NCI-H1417 treated with DMSO at 0.1 percent for 48 hours (cell line): ENCODE measurements at places on chromosomes 5 and 9.

DNA sequence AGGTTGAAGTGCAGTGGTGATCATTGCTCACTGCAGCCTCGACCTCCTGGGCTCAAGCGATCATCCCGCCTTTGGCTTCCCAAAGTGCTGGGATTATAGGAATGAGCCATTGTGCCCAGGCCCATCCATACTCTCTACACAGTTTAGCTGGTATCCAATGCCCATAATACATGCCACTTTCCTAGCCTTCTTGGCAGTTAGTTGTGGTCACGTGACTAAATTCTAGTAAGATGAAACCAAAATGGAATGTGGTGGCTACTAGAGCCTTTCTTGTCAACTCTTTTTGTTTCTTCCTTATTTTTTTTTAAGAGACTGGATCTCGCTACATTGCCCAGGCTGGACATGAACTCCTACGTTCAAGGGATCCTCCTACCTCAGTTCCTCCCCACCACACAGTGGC, 15.3 kb upstream of the KIF27 start:
- DNase-seq: no peak

- DNase-seq: no peak
Measured at GRCh38 chr9:9108641-9109040, 1309.1 kb upstream of the DMAC1 start.

DNA sequence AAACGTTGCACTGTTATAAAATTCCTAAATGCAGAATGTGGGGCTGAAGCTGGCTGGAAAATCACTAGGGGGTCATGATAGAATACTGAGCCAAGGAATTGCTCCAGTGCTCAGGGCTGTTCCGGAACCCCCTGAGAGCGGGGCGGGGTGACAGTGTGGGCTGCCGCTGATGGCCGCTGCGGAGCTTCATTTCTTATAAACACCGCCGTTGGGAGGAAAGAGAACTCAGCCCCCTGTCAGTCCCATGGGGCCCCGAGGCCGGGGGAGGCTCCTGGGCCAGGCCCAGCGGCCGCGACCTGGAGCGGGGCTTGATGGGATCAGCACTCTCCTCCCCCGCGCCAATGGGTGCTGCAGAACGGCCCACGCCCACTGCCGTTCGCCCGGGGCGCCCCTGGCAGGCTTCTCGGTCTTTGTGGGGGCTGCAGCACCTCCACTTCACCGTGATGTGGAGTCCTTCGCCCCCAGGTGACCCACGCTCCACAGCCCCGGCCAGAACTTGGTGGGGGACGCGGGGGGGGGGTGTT, 5.2 kb upstream of the IRF1 start:
- no peak for DNase-seq

GRCh38 chr9:75131700-75132099, 43.4 kb downstream of the OSTF1 start:
- DNase-seq: no peak

DNA sequence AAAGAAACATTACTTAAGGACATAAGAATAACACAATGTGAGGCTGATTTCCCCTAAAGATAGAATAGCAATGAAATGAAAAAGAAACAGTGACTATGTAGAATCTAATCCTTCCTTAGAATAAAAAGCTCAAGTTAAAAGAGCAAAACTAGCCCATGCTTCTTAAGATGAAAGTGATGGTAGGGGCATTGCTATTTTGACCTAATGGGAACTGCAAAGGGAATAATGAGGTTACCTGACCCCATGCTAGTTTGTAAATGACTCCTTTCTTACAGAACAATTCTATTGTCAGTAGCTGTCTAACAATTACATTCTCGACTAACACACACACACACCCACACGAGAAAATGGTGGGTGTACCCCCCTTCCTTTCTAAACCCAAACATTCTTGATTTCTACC, 575.8 kb downstream of the CSNK1G3 start:
- no peak for DNase-seq

- no peak for DNase-seq
Measured at GRCh38 chr5:172932313-172933017, 26.8 kb upstream of the RPL26L1 start.

DNA sequence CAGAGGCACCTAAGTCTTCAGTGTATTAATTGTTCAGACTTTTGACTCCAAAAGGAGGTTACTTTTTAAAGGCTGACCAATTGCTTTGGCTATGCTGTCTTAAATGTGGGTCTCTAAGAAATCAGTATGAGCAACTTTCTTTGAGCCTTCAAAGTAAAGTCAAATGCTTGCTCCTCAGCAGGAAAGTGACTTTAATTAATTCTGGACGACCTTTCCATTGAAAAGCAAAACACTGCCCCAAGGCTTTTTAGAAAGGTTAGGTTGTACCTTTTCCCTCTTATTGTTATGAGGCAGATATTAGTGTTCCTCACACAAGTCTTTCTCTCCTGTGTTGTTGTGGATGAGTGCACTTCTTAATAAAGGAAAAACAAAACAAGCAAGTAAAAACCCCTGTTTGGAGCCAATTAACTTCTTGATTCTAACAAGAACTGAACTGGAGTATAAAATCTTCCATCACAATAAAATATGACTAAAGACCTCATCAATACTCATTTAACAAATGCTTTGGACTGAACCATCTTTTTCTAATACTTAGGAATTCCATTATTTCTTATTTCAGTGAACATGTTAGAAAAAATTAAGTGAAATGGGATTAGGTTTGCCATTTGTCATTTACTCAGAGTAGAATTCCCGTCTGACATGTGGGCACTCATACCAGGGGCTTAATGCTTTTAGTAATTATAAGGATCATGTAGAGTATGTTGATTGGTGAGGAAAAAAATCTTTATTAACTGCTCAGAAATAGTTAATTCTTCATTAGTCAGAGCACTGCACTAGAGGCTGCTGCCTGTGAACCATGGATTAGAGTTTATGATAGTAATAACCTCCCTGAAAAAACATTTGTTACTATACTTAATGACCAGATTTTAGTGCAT, 159.1 kb upstream of the ZNF608 start:
- no peak for DNase-seq

- DNase-seq: no peak
Measured at GRCh38 chr9:8815931-8816330, 1016.4 kb upstream of the DMAC1 start.

- no peak for DNase-seq
Measured at GRCh38 chr9:97387936-97388684, 23.8 kb upstream of the TDRD7 start.

DNA sequence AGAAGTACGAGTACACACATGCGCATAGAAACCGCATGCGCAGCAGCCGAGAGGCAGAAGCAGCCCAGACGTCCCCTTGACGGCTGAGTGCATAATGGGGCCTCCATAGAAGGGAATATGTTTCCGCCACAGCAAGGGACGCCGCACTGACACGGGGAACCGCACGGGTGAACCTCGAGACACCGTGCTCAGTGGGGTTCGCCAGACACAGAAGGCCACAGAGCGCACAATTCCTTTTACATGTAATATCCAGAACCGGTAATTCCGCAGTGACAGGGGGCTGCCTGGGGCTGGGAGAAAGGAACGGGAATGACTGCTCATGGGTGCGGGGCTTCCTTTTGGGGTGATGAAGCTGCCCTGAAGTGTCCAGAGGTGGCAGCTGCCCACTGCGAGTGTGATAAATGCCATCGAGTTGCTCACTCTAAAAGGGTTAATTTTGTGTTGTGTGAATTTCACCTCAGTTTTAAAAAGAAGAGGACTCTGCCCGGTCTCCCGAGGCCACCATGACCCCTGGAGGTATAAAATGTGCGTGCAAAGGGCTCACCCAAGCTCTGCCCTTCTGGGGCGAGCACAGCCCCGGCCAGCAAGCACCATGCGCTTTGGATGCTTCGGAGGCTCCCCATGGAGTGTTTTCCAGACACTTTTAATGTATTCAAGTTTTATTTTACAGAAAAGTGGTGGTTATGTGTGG, 29.7 kb downstream of the MRPL36 start:
- DNase-seq: no peak

- no peak for DNase-seq
Measured at GRCh38 chr5:113989913-113990305, 372.0 kb upstream of the KCNN2 start.

GRCh38 chr9:92295827-92296258, 2.3 kb upstream of the IARS1 start:
- DNase-seq: no peak

DNA sequence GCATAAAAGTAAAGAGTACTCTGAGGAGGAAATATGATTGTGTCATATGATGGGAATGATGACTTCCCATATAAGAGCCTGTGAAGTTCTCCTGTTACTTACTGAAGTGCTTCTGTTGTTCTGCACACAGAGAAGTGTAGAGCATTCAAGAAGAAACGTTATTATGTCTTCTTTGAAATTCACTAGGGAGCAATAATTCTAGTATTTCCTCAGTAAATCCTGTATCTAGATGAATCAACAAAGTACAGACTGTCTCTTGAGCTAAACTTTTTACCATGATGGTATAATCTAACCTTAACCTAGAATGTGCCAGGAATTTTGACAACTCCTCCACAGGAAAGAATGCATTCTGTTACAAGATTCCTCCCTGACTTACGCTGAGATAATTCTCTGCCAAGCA, 18.9 kb upstream of the GHR start:
- DNase-seq: no peak

DNA sequence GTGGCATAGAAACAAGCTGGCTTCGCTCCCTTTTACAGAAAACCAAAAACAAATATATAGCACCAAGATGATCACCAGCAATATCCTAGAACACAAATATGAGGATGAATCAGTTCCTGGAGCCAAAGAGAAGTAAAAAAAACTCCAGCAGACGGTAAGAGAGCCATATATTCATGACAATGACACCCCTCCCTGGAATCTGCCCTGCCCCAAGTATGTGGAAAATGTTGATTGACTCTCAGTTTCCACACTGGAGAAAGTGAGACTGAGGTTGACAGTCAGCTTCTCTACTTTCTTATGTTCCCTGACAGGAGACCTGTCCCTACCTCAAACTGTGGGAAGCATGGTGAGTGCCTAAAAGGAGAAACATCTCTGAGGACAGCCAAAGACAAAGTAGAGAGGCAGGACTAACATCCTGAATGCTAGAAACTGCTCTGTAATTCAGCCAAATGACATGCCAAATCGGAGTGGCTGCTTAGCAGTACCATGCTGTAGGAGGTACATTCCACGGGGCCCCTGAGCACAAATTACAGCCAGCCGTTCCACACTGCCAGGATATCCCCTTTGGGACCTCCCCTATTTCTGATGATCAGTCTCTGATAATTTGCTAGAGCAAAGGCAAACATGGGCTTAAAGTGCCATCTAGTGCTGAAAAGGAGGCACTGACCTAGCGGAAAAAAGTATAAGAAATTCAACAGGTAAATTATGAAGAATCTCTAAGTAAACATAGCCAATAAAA, 424.0 kb upstream of the RGMB start:
- DNase-seq: no peak
